ENCODE measurements at places on chromosomes 5 and 9.

DNA sequence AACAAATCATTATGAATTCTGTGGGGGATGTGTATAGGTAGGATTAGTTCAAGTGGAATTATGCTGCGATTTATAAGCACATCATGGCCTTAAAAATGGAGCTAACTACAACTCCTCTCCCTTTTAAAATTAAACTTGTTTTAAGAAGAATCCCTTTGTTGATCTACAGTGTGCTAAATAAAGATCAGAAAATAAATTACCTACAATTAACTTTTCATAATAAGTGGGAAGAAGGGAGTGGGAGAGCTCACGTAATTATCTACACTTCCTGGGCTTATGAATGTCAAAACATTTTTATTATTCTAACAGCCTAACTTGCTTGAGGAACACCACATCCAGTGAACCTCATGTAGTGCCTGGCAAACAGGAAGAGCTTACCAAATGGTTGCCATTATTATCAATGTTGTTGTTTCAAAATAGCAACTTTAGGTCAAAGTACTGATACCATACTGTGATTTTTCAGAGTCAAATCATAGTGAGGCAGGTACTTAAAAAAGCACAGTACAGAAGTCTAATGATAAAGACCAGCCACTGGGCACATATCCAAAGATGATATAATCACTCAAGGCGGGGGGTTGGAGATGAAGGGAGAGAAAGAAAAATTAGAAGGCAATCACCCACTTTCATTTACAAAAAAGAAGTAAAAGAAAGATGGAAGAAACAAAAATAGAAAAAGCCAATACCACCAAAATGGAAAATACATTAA is 174.0 kb downstream of the RAPGEF6 start:
- no peak for DNase-seq

- DNase-seq: no peak
Observed at GRCh38 chr5:103360475-103360874, 101.9 kb downstream of the MACIR start.

DNA sequence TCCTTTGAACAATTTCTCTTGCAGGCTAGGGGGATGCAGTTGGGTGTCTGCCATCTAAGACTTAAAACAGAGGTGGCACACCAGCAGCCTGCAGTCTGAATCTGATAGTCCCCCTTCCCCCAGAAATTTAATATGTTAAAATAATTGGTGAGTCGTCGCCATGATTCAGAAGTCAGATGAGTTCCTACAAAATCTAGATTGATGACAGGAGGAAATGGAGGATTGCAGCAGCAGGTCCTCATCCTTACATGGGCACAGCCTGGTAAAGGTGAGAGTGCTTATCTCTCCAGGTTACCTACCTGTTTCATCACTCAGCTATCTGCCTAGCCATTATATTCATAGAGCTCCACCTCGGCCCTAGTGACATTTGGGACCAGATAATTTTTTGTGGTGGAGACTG is 112.3 kb downstream of the PCSK1 start:
- DNase-seq: no peak

- DNase-seq: no peak
Observed at GRCh38 chr9:127628758-127629467, 16.8 kb downstream of the STXBP1 start.

GRCh38 chr9:129876815-129877214 is 41.6 kb downstream of the USP20 start:
- no peak for DNase-seq

DNA sequence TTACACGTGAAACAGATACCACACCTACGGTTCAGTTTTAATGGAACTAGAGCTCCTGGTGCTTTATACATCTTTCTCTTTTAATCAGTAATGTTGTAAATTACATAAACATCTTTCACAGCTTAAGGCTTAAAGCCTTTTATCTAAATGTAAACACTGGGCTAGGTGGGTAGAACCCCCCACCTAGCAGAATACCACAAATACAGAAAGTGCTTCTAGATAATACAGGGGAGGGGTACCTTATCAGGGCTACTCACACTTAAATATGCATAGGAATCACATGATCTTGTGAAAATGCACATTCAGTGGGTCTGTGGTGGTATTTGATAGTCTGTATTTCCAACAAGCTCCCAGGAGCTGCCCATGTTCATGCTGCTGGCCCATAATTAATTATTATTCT is 256.4 kb upstream of the TARS1 start:
- no peak for DNase-seq

- no peak for DNase-seq
Observed at GRCh38 chr9:16294133-16294770, 576.2 kb downstream of the BNC2 start.

- DNase-seq: no peak
Observed at GRCh38 chr5:140351609-140352334, 5.4 kb upstream of the HBEGF start.

- no peak for DNase-seq
Observed at GRCh38 chr5:142894749-142895148, 124.6 kb downstream of the ARHGAP26 start.

DNA sequence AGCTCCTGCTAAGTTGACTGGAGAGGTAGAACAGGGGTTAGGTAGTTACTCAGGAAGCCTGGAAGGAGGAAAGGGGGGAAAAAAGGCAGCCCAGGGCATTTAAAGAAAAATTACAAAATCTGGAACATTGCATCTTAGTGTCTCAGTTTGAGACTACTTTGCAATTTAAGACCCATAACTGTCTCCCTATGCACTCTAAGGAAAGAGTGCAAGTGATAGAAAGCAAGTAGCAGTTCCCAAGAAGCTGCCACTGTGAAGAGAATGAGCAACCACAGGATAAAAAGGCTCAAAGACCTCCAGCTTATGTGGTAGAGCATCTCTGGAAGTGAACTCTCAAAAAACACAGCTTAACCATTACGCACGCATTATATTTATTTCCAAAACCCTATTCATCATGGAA is 141.8 kb downstream of the SLCO4C1 start:
- DNase-seq: no peak

DNA sequence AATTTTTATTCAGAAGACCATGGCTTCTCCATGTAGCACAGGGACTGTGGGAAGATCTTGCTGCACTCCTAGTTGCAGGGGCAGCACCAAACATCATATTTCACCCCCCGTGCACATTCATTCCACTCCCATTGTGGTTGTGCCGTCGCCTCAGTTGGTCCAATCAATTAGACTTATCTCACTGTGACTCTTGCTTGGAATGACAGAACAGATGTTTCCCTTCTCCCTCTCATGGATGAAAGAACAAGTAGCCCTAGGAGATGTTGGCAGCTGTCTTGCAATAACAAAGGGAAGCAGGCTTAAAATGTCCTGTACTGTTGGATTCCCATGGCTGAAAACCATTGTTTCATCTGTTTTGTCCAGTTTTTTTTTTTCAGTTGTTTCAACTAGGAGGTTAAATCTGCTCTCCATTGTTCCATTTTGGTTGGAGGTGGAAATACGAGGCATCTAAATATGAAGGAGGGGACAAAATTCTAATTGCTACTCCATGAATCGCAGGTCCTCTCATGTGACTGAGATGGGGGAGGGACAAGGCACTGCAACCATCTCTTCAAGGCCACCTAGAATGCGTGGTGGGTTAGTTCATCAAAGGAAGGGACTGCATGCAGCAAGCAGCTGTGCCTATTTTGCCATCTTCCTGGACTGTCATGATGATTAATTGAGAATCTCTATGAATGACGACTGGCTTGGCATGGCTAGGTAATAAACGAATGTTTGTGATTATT is 214.4 kb downstream of the NSG2 start:
- no peak for DNase-seq

GRCh38 chr5:173581408-173582215 is 34.8 kb downstream of the BOD1 start:
- DNase-seq: peak; percentile 68

GRCh38 chr5:113615708-113616107 is 102.2 kb downstream of the YTHDC2 start:
- no peak for DNase-seq

- DNase-seq: no peak
Observed at GRCh38 chr9:93676310-93677047, 100.1 kb downstream of the PHF2 start.

DNA sequence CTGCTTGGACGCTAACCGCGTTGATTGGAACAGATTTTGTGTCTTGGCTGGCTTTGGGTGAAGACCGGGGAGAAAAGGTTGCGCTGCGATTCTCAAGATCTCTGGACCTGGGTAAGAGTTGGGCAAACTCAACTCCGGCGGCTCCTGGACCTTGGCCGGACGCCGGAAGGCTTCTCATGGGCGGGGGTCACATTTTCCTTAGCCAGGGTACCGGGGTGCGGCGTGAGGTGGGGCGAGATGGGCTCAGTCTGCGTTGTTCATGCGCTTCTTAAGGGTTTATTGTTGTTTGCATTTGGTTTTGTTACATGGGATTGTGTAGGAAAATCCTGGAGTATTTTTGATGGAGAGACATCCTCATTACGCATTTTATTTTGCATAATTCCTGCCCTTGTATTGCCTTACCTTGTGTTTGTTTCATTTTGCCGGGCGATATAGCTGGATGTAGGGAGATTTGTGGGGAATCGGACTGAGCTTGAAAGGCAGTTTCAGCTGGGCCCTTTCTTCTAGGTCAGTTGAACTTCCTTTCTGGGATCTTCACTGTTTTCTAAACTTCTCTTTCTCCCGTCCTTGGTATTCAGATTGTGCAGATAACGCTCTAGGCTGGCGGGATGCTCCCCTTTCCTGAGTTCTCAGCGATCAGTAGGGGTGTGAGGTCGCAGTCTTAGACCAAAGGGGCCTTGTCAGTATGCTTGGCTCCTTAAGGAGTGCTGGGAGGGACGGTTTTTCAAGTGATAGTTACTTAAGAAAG is 524 bp downstream of the MEGF10 start:
- no peak for DNase-seq

DNA sequence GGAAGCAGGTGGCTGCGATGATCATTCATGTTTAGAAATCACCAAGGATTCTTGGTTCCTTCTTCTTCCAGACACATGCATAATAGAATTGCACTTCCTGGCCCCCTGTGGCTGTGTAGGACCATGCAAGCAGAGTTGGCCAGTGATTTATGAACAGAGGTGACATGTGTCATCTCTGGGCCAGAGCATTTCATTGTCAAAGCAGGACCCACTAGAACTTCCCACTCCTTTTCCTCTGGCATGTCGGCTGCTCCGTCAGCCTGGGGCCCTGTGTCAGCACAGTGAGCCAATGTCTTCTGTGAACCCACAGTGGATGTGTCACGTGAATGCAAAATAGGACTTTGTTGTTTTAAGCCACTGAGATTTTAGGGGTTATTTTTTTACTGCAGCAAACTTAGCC is 59.2 kb downstream of the HSD17B3 start:
- no peak for DNase-seq

DNA sequence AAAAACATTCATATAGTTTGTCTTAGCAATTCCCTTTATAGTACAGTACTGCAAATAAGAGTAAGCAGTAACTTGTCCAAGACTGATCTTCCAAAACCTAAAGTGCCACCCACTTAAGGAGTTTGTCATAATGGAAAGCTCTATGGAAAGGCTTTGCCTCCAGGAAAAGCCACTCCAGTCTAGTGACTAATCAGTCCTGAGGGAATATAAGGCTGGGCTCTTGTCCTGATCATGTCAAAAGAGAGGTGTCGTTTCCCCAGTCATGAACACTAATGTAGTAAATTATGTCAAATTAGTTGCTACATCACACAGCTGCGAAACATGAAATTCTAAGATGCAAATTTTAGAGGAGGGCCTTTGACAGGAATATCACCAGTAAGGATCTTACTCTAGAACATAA is 271.6 kb downstream of the GABRB2 start:
- DNase-seq: no peak

DNA sequence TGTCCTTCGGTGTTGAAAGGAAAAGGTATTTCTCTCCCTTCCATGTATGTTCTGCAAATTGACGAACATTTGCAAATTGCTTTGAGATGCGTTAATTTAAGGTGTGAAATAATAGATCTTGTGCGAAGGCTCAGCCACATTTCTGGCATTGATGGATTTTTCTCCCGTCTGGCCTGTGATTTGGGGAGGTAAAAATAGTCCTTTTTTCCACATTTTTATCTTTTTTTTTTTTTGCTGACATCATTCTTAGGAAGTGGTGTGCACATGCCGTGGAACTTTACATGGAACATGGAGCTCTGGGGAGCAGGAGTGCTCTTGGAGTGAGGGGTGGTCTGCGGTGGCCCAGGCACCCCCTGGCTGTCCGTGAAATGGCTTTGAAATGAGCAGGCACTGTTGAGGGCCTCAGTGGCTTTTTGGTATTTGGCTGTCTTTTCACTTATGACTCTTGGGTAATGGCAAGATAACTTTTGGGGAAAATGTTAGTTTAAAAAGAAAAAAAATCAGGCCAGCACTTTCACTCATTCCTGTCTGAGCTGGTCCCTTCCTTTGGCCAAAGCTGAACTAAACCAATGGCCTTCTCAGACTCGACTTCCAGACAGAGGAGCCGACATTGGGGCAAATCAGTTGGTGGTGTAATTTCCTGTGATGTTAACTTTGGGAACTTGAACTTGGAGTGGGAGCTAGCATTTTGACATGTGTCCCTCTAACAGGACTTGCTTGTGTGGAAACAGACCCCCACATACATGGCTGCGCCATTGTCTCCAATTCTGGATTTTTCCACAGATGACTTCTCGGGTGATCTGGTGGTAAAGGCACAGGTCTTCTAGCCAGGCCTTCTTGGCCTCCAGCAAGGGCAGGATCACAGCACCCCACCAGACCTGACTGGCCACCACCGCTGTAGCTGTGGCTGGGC is 4.2 kb downstream of the NEK6 start:
- DNase-seq: no peak

DNA sequence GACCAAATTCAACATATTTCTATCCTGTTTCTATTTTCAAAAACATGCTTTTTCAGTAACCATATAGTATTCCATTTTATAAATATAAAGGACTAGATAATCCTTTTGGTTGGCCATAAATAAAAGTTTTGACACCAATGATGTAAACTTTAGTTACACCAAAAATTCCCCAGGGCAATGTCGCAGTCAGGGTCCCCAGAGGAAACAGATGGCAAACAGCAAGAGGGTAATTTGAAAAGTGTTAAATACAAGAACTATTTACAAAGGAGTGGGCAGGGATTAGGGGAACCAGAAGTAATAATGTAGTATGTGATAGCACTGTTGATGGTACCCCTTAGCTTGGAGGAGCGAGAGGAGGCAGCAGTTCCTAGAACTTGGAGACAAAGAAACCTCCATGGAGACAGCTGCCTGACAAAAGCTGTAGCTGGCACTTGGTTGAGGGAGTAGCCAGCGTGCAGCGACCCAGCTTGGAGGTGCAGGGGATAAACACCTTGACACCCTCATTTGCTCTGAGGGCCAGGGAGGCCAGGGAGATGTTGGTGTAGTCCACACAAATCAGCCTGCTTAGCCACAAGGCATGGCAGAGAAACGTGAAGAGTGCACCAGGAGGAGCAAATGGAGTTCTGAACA is 18.3 kb upstream of the MSANTD3 start:
- no peak for DNase-seq

DNA sequence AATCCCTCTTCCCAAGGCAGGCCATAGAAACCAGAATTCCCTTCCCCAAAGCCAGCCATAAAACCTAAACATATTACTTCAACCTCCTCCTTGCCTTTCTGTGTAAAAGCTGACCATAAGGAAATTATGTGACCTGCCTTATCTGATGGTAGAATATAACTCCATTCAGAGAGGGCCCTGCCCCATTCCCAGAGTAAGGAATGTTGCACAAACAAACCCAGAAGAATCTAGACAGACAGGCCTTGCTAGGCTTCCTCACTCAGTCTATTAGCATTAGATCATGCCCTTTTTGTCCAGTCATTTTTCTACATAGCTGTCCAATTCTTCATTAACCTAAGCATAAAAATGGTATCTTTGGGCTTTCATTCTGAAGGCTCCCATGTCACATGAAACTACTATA is 17.8 kb upstream of the IFNB1 start:
- DNase-seq: no peak

Measured in 8988T (cell line).